ENCODE measurements at places on chromosomes 12 and 14.
A peak's percentile ranks its signal among the peaks of the same experiment; 100 is the strongest.

DNA sequence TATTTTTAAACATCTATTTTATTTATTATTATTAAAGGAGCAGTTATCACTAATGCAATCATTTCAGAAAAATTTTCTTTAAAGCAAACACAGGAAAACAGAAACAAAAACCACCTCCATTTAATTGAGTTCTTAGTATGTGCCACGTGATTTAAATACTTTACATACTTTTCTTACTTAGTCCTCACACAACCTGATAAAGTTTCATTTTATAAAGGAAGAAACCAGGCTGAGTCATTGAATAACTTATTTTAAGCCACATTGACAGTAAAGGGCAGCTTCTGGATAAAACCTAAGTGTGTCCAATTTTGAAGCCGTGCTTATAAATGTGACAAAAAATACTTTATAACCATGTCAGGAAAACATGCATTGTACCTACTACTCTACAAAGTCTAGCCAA, 57.1 kb upstream of the PCED1B start:
- peak; percentile 87 for DNase-seq

DNA sequence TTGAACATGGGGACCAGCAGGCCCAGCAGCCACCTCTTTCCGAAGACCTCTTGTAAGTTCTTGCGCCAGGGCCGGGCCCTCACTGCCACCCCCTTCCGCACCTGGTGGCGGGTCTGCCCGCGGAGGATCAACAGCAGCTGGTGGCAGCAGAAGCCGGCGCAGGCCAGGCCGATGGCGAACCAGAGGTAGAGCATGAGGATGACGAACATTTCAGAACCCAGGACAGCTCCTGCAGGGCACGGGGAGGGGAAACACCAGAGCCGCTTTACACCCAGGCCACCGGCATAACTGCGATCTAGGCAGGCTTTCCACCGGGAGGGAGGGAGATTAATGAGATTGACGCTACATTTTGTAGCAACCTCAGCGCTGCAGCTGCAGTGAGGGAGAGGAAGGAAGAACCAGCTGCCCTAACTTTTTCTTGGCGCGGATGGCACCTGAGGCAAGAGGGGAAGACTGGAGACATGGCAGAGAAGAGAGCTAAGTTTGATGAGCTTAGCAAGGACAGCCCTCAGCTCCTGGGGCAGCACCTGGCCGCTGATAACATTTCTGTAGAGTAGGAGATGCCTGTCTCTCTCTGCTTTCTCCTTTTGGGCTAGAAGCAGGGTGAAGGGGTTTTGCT, 7.8 kb downstream of the ZDHHC22 start:
- DNase-seq: peak; percentile 50

DNA sequence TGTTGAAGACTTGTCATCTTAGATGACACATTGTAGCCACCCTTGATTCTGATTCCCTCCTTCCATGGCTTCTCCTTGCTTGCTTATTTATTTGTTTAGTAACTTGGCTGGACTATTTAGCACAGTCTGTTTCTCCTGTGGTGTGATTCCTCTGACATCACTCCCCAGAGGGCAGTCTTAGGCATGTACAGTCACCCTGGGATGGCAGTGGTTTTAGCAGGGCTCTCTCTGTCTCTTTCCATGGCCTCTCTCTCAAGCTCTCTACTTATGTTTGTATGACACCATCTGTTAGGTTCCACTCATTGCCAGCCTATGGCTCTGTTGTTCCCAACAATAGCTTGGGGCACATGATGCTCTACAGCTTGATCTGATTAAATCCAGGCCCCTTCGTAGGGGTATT, 158.3 kb downstream of the ADGRD1 start:
- DNase-seq: no peak

- DNase-seq: peak; percentile 96
These were observed 198.3 kb upstream of the AMIGO2 start for GRCh38 chr12:47277972-47278448.

GRCh38 chr12:3107954-3108353, 30.8 kb downstream of the TSPAN9 start:
- DNase-seq: no peak

GRCh38 chr14:100425429-100425827, 102.3 kb downstream of the SLC25A47 start:
- no peak for DNase-seq

GRCh38 chr12:72888693-72889092, 616.5 kb downstream of the TRHDE start:
- DNase-seq: no peak

GRCh38 chr12:39592295-39592694, 27.3 kb downstream of the ABCD2 start:
- no peak for DNase-seq

DNA sequence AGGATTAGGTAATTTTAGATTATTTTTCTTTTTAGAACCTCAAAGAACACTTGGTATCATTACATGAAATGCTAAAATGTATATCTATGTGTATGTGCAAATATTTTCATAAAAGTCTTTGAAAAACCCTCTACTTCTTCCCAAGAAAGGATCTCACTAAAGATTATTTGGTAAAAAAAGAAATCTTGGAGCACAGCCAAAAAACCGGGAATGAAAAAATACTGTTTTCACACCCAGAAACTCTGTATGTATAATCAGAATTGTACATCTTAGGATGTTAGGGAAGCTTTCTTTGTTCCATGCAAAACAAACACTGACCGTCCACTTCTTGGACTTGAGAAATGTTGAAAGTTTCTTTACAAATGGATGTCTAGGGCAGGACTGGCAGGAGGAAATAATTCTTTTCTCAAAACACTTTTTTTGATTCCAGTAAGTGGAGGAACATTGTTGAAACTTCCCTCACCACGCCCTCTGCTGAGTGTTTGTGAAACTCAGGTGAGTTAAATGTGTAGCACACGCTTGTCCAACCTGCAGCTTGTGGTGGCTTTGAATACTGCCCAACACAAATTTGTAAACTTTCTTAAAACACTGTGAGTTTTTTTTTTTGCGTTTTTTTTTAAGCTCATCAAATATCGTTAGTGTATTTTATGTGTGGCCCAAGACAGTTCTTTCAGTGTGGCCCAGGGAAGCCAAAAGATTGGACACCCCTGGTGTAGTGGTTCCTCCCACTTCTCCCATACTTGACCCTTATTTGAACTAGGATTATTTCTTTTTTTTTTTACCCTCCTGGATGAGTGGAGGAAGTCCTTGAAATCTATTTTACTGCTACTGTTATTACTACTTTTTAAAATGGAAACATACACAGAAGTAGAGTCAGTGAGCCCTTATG, 26.6 kb downstream of the FBXO34 start:
- no peak for DNase-seq

GRCh38 chr12:80679346-80680131, 27.9 kb upstream of the MYF6 start:
- no peak for DNase-seq

GRCh38 chr12:43222796-43223195, 329.2 kb downstream of the ADAMTS20 start:
- no peak for DNase-seq

GRCh38 chr12:92739113-92739512, 36.3 kb downstream of the PLEKHG7 start:
- DNase-seq: no peak

DNA sequence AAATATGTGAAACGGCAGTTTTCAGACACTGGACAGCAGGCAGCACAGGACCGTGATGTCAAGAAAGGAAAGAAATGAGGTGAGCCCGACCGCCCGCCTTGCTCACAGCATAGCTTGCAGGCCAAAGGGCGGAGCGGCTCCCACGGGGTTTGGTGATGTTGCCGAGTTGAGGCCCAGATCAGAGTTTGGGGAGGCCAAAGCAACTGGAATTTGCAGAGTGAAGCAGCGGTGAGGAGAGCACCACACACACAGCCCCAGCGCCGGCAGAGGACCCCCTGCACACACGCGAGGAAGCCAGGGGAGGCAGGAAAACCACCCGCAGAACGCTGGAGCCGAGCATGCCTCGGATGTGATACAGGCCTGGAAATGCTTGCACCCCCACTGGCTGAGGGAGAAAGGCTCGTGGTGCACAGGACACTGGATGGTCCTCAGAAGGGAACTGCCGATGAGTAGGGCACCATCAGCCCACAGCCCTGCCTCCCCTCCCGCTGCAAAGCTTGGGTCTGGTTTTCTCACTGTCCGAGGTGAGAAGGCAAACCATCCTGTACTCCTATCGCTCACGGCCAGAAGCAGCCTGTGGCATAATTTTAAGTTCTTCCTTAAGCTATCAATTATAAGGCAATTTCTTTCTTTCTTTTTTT, 25.7 kb upstream of the PLD4 start:
- DNase-seq: peak; percentile 0

- no peak for DNase-seq
These were observed 1232.5 kb upstream of the SEL1L start for GRCh38 chr14:82766123-82766522.

DNA sequence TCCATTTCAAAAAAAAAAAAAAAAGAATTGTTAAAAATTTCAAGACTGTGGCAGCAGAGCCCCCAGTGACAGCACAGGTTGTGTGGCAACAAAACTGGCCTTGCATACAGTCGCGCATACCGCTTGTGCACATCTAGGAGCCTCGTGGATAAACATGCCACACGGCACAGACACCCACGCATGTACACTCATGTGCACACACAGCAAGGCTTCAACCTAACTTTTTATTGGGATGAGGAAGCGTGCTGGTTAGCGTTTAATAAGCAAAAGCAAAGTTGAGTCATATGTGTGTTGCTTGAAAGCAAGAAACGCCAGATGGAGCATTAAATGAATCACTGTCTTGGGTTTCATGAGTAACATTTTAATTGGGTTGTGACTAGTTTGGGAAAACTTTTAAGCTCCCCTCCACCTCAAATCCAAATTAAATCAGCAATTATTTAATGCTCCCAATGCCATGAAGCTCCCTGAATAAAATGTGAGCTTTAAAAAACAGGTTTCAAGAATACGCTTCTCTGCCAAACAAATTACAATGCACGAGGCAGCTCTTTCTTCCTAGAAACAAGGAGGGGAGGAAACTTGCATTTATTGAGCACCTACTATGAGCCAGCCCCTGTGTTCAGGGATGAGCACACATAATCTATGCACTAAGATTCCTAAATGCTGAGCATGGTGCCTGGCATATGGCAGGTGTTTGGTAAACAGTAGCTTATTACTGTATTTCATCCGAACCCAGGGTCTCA, 35.7 kb upstream of the EML1 start:
- peak; percentile 83 for DNase-seq

DNA sequence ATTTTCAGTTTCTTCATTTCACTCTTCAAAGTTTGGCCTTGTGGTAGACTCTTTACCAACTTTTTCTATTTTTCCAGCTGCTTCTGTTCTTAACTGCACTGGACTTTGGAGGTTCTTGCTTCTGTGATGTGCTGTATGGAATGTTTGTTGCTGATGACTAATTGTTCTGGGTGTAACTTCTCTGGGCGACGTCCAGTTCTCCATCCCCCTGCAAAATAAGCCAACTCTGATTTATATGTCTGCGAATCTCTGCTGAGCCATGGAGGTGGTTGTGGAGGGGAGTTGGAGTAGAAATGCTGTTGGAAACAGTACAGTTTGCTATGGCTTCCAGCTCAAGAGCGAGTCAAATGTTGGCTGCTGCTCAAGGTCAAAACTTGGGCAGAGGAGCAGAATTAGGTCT, 113.9 kb upstream of the DYRK2 start:
- peak; percentile 86 for DNase-seq

GRCh38 chr14:51276605-51277004, 36.6 kb downstream of the TMX1 start:
- DNase-seq: no peak

GRCh38 chr14:70641548-70642302, at the start of gene TTC9:
TSS of gene TTC9 (plus strand) at chr14:70641916. CDS start at chr14:70642130, 214 bp downstream.
- no peak for DNase-seq

DNA sequence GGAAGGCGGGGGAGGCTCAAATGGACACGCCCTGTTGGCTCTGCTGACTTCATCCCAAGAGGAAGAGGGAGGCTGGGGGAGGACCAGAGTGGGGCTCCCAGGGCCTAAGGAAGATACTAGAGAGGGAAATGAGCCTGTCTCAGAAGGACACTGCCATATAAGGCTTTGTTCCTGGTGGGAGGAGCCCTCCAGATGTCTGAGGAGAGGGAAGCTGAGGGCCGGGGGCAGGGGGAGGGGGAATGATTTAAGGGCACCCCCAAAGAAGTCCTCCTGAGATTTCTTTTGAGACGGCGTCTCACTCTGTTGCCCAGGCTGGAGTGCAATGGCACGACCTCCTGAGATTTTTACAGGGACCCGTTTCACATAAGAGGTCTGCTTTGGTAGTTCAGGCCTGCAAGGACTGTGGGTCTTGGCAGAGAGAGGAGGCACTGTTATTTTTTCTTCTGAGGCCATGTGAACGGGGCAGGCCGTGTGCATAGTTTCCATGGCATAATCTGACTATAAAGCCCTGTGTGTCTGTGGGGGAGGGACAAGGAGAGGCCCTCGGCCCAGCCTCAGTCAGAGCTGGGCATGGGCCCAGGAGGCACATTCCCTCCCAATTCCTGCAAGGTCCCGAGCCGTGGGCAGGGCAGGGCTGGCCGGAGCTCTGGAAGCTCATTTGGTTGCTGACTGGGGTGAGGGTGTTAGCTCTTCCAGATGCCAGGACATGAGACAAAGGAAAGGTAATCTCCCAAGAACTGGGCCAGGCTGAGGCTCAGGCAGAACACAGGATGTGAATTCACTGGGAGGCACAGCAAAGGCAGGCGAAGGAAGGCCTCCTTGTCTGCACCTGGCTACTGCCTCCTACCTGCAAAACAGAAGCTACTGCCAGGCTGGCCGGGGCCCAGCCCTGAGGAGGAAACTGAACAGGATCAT, 22.2 kb upstream of the PLEKHG3 start:
- DNase-seq: peak; percentile 94

DNA sequence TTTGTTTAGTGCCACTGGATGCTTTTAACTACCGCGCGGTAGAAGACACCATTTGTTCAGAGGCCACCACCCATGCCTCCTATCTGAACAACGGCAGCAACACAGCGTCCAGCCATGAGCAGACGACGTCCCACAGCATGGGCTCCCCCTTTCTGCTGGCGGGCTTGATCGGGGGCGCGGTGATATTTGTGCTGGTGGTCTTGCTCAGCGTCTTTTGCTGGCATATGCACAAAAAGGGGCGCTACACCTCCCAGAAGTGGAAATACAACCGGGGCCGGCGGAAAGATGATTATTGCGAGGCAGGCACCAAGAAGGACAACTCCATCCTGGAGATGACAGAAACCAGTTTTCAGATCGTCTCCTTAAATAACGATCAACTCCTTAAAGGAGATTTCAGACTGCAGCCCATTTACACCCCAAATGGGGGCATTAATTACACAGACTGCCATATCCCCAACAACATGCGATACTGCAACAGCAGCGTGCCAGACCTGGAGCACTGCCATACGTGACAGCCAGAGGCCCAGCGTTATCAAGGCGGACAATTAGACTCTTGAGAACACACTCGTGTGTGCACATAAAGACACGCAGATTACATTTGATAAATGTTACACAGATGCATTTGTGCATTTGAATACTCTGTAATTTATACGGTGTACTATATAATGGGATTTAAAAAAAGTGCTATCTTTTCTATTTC, 93.2 kb downstream of the FLRT2 start:
- no peak for DNase-seq

GRCh38 chr12:5807090-5807414, 138.0 kb downstream of the ANO2 start:
- peak; percentile 18 for DNase-seq

DNA sequence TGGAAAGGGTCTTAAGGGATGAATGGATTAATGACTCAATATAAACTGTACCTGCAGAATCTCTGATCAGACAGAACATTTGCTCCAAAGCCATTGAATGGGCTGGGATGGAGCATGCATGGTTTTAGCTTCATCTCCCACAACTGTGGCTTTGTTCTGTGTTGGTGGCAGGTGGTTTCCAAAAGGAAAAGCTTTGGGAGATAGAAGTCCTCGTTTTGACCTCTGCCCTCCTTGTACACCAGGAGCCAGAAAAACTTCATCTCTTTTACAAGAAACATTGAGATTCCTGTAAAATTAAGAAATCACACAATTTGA, 39.5 kb downstream of the GPR65 start:
- no peak for DNase-seq

Measured in NCI-H226 (cell line).